ENCODE measurements at places on chromosomes 3 and 15.
A peak's percentile ranks its signal among the peaks of the same experiment; 100 is the strongest.

GRCh38 chr3:39752751-39753150 lies 56.7 kb upstream of the MYRIP start:
- DNase-seq = no peak

DNA sequence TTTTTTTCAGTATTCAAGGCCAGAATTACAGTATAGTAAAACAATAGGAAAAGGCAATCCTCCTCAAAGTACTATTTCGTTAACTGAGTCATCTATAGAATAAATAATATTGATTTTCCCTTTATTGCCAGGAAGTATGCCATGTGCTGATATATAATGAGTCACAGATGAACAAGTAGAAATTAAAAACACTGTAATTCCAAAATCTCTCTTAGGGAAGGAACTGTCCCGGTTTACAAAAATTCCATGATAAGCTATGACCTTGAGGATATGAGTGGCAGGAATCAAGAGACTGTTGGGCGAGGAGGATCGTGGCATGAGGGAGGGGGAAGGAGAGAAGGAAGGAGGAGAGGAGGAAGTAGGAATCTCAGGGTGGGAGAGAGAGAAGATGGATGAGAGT lies 166.0 kb upstream of the ICE2 start:
- DNase-seq = no peak

DNA sequence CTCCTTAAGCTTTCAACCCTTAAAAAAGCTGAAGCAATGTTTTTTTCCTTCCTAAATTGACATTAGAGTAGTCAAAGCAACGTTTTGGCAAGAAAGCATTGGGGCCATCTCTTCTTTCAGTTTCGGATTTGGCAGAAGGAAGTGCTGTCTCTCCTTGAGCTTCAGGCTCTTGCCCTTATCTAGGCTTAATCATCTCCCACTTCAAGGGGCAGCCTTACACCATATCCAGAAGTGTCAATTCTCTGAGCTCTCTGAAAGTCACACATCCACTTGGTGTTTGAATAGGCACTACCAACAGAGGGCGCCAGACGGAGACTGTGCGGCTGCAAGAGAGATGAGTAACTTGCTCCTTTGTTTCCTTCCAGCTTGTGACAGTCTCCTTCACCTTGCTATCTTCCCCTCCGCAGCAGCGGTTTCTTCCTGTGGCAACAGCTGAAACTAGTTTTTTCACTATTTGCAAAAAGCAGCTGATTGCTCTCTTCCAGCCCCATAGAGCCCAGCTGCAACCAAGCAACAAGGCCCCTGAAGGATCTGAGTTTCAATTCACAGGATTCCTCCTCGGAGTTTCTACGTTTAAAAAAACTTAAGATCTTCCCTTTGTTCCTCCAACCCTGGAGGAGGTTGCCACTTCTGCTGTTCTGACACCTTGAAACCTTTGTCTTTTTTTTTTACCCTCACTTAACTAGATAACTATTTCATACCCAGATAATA lies 147.0 kb upstream of the SLCO3A1 start:
- peak; percentile 58 for DNase-seq

- no peak for DNase-seq
Observed at GRCh38 chr15:65286069-65286703, 497 bp downstream of the PARP16 start.

- DNase-seq = no peak
Observed at GRCh38 chr15:59200560-59200959, 6.1 kb upstream of the LDHAL6B start.

Measured in NCI-H774 (cell line).